ENCODE measurements at places on chromosomes 6 and 20.

DNA sequence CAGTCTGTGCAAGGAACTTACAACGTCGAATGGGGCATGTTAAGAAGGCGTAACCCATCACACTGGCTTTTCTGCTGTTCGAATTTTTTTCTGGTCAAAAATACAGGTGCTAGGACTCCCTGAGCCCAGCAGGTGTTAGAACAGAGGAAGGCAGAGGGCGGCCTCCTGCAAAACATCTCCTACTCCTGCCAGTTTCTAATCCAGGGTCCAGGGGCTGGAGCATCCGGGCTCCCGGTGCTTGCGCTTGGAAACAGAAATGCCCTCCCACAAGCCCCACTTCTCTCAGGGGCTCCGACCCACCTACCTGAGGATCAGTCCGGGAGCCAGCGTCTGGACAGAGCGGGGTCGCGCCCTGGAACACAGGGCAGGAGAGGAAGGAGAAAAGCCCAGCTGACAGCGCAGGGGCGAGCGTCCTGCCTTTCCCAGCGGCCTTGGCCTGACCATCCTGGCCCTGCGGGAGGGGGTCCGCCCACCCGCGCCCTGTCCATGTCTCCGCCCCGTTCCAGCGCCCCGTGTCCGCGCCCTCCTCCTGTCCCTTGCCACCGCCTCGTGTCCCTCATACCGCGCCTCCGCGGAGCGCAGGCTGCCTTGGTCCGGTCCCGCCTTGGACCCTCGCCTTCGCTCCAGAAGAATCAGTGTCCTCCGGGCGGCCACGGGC lies 14.8 kb upstream of the LPA start:
- DNase-seq, result no peak

GRCh38 chr20:14193885-14194284 lies 143.5 kb downstream of the FLRT3 start:
- DNase-seq, result no peak

DNA sequence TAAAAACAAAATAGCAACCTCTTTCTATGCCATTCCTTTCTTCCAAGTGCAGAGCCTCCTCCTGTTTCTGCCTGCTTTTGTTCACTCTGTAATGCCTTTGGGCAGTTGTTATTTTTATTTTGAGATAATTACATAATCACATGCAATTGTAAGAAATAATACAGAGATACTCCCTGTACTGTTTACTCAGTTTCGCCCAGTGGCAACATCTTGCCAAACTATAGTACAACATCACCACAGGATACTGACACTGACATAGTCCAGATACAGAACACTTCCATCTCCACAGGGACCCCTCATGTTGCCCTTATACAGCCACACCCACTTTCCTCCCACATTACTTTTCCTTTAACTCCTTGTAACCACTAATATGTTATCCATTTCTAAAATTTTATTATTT lies 59.7 kb downstream of the BANF2 start:
- no peak for DNase-seq

DNA sequence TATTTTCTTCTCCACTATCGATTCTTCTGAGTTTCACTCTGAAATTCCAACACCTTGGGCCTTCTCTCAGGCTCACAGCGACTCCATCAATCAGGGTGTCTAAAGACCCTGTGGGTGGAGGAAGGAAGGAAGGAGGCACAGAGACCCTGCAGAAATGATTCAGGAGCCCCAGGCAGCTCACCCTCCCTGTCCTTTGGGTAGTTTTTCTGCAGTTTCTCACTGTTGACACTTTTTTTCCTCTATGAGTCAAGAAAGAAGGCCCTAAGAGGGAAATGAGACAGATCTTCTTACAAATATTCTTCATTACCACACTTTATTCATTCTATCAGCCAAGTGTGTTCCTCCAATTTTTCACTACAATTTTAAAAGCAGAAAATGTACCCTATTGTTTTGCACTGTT lies 34.2 kb upstream of the TBXT start:
- DNase-seq, result no peak

GRCh38 chr6:151071295-151071694 lies 168.5 kb upstream of the AKAP12 start:
- DNase-seq, result no peak

DNA sequence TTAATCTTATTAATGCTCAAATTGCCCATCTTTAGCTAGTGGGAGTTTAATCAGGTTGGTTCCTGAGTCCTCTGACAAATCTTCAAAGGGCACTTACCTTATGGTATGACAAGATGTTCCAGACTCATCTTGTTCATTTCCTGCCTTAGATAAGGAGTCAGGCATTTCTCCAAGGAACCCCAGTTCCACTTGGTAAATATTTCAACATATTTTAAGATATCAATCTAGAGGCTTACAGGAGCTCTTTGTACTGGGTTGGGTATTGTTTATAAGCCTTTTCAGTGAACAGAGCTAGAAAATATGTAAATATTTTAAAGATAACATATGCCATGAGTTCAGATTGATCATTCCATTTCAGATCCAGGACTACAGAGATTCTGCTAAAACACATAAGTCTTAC lies 159.8 kb downstream of the RCAN2 start:
- no peak for DNase-seq

DNA sequence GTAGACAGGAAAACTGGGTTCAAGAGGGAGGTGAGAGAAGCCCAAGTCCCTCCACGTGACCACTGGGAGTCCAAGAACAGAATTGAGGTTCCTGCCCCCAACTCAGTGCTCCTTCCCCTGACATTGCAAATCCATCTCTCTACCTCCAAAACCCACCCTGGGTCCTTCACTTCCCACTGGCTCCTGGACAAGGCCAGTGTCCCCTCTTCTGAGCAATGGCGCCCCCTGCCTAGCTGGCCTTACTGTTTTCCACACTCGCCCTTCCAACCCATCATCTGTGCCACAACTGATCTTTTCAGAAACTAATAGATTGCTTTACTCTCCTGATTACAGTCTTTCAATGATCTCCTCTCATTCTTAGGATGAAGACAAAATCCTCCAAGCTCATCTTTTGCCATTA lies 200.3 kb downstream of the ANKRD60 start:
- no peak for DNase-seq

- no peak for DNase-seq
These were observed 554 bp upstream of the ZSCAN31 start for GRCh38 chr6:28336284-28337120.

GRCh38 chr20:23200914-23201313 lies 114.8 kb upstream of the CD93 start:
- no peak for DNase-seq

- no peak for DNase-seq
These were observed 44.6 kb downstream of the SLC24A3 start for GRCh38 chr20:19256906-19257595.

DNA sequence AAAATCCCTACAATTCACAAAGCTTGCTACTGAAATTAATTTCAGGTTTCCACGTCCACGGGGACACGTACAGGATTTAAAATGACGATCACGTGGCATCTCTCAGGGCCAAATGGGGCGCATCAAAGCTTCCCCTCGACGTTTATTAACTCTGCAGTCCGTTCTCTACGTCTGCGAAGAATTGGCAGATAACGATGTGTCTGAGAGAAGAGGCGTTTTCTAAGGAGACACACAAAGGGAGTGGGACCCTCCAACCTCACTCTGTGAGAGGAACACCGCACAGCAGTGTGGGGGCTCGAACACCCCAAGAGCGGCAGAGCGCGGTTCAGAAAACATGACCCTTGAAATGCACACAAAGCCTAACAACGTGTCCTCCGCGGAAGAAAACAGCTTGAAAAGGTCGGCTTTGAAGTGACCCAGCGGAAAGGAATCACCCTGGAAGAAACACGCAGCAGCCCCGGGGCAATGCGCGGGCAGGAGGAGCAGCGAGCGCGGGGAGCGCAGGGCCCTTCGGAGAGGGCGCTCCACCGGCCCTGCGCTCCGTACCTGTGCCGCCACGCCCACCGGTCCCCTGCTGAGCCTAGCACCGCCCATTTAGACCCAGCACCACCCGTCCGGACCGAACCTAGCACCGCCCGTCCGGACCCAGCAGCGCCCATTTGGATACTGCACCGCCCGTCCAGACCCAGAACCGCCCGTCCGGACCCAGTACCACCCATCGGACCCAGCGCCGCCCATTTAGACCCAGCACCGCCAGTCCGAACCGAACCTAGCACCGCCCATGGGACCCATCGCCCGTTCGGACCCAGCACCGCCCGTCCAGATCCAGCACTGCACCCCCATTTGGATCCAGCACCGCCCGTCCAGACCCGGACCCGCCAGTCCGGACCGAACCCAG lies 1.1 kb upstream of the AFDN start:
- peak; percentile 9 for DNase-seq

DNA sequence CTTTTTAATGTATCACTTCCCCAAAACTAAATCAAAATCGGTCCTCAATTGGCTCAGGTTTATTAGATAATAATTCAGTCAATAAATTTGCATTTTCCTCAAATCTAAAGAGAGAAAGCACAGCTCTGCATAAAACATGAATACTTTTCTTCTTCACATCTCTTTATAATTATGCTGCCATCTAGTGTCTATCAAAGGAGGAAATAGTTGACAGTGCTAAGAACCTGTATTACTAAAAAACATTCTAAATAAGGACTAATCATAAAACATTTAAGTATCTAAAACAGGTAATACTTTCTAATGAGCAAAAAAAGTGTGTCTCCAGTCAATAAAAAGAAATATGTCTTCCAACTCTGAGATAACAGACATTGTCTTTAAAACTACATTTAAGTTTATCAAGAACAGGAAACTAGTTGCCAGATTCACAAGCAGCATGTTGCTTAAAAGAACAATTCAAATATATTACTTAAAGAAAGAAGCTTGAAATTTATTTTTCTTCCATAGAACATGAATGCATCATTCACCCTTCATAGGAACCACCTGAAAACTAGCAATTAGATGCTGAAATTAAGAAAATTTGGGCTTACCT lies 56.5 kb upstream of the DST start:
- no peak for DNase-seq

- DNase-seq, result no peak
These were observed 107.0 kb upstream of the SMLR1 start for GRCh38 chr6:130720076-130720715.

DNA sequence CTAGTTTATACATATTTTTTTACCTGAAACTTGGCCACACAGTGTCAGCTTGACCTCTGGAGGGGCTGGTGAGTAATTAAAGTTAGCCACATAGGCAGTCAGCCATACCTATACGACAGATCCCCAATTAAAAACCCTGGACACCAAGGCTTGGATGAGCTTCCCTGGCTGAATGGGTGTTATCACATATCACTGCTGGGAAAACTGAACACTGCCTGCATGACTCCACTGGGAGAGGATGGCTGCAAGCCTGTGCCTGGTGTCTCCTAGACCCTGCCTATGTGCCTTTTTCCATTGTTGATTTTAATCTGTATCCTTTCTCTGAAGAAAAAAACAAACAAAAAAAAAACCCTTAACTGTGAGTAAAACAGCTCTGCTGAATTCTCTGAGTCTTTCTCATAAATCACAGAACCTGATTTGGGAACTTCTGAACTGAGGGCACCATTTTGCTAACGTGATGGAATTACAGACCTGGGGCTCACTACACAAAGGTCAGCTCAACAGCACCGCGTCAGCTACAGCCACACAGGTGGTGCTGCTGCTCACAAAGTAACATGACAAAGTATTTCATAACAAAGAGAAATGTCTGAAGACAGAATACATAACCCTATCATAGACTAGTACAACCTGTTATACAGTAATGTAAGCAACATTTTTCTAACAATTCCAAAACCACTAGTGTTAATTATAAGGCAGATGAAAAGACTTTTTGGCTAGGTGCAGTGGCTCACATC lies 97.0 kb downstream of the SLC23A2 start:
- DNase-seq, result no peak

DNA sequence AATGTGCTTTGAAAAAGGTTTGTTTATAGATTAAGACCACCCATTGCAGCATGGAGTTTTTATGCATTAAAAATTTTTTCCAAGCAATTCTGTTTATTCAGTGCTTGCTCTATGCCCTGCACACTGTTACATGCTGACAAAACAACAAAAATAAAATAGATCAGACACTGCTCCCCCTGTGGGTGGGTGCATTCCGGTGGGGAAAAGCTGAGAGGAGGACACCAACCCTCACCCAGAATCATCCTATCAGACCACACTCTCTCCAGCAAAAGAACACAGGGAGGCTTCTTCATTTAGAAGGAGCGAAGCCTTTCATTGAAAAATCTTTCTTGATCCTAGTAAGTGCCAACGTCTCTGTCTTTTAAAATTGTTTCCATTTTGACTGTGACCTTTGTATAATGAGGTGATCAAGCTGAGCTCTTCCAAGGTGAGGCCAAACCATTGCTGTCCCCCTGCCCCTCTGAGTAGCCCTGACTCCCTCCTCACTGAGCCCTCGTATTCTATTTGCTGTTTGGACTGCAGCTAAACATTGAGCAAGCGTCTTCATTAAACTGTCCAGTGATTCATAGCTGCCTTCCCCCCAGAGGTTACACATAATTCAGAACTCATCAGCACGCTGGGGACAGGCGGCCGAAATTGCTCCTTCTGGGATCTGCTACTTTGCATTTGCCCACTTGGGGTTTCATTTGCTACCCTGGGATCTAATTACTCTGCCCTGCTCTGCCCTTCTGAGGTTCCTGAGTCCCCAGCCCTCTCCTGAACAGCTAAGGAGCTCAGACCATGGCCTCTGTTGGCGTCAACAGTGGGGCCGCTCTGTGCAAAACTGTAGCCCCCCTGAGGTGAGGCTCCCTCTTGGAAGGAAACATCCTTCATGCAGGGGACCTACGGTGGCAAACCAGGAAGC lies 102.4 kb downstream of the F13A1 start:
- no peak for DNase-seq

DNA sequence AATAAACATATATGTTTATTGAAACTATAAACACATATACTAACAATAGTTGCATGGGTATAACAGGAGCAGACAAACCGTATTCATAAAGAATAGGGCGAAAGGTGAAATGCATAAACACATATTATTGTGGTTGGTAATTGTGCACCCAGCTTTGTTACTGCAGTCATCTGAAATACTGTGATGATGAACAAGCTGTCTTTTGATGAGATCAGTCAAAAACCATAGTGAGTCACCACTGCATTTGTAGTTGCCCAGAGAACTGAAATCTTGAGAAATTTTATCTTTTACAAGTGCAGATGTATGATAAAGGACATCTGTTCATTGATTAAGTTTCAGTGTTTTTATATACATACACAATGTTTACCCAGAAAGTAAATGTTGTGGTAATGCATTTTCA lies 133.7 kb downstream of the MYO6 start:
- DNase-seq, result no peak

GRCh38 chr20:42130810-42131596 lies 512.8 kb upstream of the CHD6 start:
- no peak for DNase-seq

GRCh38 chr6:106519460-106520394 lies 109.6 kb downstream of the RTN4IP1 start:
- peak; percentile 77 for DNase-seq

DNA sequence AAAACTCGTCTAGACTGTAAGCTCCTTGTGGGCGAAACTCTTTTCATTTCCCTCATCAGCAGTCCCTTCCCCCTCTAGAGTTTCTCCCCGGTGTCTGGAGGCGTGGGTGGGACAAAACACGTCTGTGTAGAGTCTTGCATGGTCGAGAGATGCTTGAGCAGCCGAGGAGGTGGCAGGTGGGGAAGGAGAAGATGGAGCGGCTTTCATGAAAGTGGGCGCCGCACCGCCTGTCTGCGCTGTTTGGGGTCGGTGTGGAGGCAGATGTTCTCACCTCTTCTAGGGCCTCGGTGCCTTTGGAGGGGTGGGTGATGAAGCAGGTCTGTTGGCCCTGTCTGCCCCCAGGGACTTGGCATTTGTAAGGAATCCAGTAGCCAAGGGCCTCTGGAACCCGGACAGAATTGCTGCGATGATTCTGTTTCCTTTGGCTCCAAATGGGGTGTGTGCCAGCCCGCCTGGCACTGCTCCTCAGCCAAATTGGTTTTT lies 1.2 kb downstream of the BRPF3 start:
- no peak for DNase-seq

- no peak for DNase-seq
These were observed 50.0 kb downstream of the FOXF2 start for GRCh38 chr6:1439349-1439748.
